ENCODE measurements at places on chromosomes 5 and 9. TPM values are rescaled to one million over a fixed set of nuclear protein-coding genes. Genes with fewer than 3 reads are reported as not detected.

LCN1 gene
- not detected for total RNA-seq

LMNB1 gene
- 2.3 TPM for total RNA-seq

IRX2 gene
- 3.1 TPM for total RNA-seq

CDC20B gene
- not detected for total RNA-seq

AJM1 gene
- 9.1 TPM for total RNA-seq

CAMK4 gene
- 0.10 TPM for total RNA-seq

- DNase-seq = no peak
Observed at GRCh38 chr9:121860213-121860612, 208.8 kb downstream of the DAB2IP start.

DNA sequence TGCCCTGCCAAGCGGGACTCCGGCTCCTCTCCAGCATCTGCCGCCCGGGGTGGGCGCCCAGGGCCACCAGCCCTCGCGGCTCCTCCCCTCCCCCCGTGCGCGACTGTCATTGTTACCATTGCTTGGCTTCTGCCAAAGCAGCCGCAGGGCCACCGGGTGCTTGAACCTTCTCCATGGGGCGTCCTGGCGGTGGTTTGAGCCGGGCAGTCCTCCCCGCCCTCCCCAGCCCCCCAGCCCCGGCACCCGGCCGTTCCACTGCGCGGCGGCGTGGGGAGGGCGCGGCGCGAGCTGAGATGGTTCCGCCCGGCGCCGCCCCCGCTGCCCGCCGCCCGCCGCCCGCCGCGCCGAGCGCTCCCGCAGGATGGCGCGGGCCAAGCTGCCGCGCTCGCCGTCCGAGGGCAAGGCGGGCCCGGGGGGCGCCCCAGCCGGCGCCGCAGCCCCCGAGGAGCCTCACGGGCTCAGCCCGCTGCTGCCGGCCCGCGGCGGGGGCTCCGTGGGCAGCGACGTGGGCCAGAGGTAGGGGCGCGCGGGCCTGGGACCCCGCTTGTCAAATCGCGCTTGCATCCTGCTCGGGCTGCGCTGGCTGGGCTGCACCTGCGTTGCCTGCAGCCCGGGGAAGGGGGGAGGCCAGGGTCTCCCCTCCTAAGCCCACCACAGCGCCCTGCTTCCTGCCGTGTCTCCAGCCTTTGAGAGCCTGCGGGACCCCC is 34.4 kb downstream of the KCNT1 start:
- DNase-seq = no peak

DNA sequence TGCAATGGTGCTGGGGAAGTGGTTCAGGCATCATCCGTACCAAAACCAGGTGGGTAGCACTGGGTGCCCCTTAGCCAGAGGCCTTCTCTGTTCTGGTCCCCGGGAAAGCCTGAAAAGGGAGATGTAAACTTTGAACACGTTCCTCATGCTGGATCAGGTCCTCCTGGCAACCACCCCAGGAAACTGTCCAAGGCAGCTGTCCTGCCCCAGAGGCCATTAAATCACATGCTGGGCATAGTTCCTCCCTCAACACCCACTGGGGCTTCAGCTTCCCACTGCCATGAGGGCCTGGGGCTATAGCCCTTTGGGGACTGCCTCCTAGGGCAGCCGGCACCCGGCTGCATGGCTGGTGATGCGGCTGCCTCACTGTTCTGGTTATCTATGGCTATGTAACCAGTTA is 228.9 kb upstream of the MVB12B start:
- DNase-seq = peak; percentile 34

DNA sequence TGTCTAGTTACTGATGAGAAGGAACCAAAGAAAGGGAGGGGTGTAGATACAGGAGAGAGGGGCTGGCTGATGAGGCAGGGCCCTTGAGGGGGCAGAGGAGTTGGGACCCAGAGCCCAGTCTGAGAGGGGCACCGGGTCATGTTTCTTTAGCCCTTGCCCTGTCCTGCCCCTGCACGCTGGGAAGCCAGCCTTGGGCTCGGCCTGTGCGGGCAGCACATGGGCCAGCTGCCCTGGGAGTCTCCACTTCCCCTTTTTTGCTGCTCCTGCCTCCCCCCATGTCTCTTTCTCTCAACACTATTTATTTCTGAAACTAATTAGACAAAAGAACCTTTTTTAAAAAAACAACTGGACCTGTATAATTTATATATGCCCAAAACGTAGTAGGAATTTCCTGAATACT is 20.5 kb downstream of the MVB12B start:
- DNase-seq = no peak

DNA sequence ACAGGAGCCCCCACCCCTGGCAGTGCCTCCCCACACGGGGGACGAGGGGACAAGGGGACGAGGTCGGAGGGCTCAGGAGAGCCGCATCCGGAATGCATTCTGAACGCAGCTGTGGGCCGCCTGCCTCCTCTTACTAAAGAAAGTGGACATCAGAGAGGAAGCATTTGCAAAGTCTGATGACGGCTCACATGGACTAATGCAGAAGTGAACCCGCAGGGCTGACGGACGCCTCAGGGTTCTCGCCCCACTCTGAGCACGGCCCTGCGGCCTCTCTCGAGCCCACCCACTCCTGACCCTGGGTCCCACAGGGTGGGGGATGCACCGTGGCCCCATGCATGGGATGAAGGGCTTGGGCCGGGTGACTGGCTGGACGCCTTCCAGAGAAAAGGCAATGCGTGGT is 5.9 kb downstream of the LPCAT1 start:
- DNase-seq = peak; percentile 18

DNA sequence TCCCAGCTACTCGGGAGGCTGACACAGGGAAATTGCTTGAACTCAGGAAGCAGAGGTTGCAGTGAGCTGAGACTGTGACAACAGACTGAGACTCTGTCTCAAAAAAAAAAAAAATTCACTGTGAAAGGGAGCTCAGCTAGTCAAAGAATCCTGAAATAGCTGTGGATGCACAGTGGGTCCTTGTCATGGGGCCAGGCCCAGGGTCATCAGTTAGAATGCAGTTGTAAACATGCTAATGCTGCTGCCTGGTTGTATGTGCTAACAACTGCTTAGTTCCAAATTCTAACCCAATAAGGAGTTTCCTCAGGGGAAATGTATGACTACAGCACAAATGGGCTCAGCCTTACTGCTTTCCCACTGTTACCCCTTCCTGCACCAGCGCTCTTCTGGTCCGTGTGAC is 84.0 kb downstream of the PALM2AKAP2 start:
- DNase-seq = peak; percentile 49

DNA sequence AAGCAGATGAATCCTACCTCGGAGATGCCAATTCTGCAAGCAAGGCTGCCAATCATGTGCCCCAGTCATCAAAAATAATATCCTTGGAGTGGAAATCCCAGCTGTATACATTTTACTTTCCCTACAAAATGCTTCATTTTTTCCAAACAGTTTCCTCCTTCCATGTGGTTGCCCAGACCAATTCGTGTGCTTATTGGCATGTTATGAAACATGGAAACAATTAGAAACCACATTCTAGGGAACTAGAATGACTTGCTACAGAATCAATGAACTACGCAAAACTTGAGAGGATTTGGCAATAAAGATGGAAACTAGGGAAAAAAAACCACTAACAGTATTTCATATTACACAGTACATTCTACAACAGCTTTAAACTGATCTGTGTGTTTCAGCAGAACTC is 584.5 kb upstream of the DMAC1 start:
- DNase-seq = no peak

- DNase-seq = no peak
Observed at GRCh38 chr9:755454-756381, 85.8 kb upstream of the DMRT1 start.

- no peak for DNase-seq
Observed at GRCh38 chr5:83099001-83099400, 21.7 kb downstream of the XRCC4 start.

DNA sequence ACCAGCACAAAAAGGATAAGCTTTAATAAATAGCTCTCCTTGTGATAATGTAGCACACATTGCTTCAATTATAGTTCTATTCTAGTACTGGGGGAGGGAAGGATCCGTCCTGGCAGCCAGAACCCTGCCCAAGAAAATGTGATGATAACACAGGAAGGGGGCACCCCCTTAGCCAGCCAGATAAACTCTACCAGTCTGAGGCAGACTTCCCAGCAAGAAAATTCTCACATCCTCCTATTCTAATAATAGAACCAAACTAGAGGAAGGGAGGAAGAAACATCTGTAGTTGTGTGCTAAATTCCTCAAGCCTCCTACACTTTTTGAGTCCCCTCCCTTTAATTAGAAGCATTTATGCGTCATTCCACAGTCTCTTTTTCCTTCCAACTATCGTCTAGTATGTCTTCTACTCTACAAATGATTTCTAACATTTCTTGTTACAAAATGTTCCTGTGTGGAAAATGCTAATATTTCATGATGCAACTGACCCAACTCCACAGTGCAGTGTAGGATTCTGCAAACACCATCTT is 261.0 kb downstream of the SEMA5A start:
- peak; percentile 43 for DNase-seq

DNA sequence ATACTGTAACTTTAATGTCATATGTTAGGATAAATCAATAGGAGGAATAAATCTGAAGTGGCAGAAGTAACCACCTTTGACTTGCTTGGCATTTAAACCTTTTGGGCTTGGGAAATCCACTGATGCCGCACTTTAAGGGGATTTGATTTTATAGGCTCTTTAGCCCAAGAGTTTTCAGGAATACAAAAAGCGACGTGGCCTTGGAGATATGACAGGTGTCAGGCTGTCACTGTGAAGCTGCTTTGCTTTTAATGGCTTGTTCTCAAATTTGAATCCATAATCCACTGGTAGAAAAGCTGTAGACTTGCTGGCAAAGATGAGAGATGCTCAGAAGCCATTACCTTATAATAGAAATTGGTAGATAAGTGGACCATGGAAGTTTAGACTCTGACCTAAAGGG is 71.6 kb downstream of the GABRG2 start:
- no peak for DNase-seq

- DNase-seq = no peak
Observed at GRCh38 chr9:117720066-117720465, 15.9 kb downstream of the TLR4 start.

Data from left ventricle myocardium superior (tissue), 1 donor.